Keratinocyte (primary cell): ENCODE measurements at places on chromosomes 7 and 10. TPM values are rescaled to one million over a fixed set of nuclear protein-coding genes. Genes with fewer than 3 reads are reported as not detected.

PALD1 gene
- 0.72 to 1.4 TPM (median 0.83 TPM) in 3 replicates for polyA plus RNA-seq

NCF1 gene
- polyA plus RNA-seq, result 0.05 to 0.40 TPM (median 0.09 TPM) in 3 replicates

GRCh38 chr7:136294977-136295376 lies 317.8 kb upstream of the MTPN start:
- DNase-seq, result no peak

DNA sequence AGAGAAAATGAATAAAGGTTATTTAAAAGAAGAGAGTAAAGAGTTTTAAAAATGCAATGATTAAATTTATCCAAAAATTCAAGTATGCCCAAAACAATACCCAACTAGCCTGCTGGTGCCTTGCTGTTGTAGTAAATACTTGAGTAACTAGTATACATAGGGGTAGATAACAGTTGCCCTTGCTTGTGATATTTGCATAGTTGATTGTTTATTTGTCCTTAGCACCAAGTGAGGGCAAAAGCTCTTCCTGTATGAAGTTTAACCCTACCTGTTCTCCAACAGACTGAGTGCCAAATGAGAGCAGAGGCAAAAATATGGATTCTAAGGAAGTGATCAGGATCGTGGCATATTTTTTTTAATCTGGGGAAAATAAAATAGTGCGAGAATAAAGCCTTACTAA lies 85.0 kb downstream of the PTN start:
- no peak for DNase-seq

DNA sequence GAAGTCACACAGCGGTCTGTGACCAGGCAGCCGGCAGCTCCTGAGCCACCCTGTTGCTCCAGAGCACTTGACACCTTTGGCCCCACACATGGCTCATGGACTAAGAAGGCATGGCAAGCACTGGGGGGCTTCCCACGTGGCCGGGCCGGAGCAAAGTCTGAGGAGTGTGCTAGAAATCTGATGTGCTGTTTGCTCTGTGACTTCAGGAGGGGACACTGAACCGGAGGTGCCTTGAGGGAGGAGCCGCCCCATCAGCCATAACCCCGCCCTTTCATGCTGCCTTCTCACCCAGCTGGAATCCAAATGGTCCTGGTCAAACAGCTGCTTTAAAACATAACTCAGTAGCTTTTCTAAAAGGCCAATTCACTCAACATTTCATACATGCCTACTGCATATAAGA lies 33.5 kb downstream of the PROSER2 start:
- DNase-seq, result no peak

GRCh38 chr7:17010637-17011300 lies 129.0 kb upstream of the AGR3 start:
- no peak for DNase-seq

DNA sequence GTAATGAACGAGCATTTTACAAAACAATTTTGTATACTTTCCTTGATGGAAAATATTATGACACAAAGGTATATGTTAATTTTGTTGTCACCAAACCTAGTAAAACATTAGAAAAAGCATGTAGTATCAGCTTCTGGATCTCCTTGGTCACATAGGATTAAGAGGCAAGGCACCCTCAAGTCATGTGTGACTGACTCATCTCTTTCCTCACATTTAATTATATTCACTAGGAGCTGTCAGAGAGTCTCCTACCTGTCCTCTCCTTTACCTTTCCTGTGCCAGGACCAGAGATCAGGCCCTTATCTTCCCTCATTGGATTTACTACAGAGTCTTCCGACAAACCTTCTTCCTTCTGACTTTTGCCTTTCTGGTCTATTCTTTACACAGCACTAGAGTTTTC lies 111.3 kb upstream of the RPA3 start:
- no peak for DNase-seq
